ENCODE measurements at places on chromosomes 6 and 20.
A peak's percentile ranks its signal among the peaks of the same experiment; 100 is the strongest.

DNA sequence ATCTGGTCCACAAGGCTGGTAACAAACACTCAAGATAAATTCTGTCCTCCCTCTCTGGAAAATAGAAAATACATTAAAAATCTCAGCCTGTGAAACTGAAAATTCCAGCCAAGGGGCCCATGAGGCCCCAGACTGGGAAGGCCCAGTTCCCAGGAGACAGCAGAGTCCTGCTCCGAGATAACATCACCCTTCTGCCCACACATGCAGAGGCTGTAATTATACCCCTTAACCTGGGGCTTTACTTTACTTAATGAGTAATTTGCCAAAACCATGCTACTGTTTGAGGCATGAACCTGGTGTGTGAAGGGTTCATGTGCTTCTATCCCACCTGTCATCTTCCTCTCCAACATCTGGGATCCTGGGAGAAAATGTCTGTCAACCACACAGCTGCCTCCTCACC, 398.9 kb upstream of the SULF2 start:
- no peak overlapping the region for H3K27ac ChIP-seq
- H3K4me1 ChIP-seq, result peaks cover 4% of the 10 kb centered on the region
- H3K36me3 ChIP-seq, result no peaks in the 10 kb centered on the region
- no peaks in the 10 kb centered on the region for H3K27me3 ChIP-seq

GRCh38 chr6:134249759-134250602, 67.9 kb downstream of the SGK1 start:
- 0 out of 2 replicates have a peak, but pooled peaks cover 2% of the 10 kb centered on the region for H3K4me1 ChIP-seq
- H3K27me3 ChIP-seq, result no peaks in the 10 kb centered on the region
- peak overlapping the region; percentile 13 for H3K27ac ChIP-seq

- no peaks in the 10 kb centered on the region for H3K36me3 ChIP-seq
- no peaks in the 10 kb centered on the region for H3K4me1 ChIP-seq
- no peak overlapping the region for H3K27ac ChIP-seq
- no peak for DNase-seq
These were observed 54.8 kb downstream of the OPN5 start for GRCh38 chr6:47836639-47837038.

DNA sequence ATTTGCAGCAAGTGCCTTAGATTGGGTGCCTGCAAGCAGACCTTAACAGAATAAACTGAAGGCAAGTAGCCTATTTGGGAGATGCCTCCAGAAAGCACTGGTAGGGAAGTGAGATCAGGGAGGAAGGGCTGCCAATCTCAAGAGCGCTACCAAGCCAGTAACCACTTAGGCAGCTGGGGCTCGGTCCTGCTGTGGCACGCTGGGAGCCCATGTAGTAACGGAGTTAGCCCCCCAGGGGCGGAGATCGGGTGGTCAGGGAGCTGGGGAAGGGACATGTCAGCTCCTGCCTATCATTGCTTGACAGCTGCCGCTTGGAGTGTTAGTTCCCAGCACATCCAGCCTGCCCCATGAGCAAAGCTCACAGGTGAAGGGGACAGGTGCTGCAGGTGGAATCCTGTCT, 127.0 kb downstream of the CEBPB start:
- H3K27me3 ChIP-seq, result no peaks in the 10 kb centered on the region
- H3K27ac ChIP-seq, result no peak overlapping the region
- H3K4me3 ChIP-seq, result no peak overlapping the region

DNA sequence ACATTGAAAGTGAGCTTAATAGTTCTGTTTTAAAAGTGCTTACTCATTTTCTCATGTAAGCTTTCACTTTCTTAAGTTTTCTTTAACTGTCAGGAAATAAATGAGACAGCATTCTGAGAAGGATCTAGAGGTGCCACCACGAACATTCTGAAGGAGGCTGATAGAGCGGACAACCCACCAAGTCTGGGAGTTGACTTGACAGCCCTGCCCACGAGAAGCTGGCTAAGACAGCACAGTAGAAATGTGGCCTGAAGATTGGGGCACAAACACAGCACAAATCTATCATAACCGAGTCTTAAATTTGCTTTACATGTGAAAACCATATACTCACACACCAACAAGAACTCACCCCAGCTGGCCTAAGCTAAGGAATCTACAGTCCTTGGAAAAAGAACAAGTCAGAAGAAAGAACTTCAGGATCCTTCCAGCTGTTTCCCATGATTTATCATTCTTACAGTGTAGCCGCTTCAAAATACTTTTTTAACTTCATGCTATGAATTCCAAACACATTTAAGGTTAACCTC, 144.2 kb upstream of the TNFAIP3 start:
- no peak for DNase-seq
- H3K4me3 ChIP-seq, result no peak overlapping the region
- H3K27ac ChIP-seq, result no peak overlapping the region
- H3K36me3 ChIP-seq, result no peaks in the 10 kb centered on the region
- H3K4me1 ChIP-seq, result no peaks in the 10 kb centered on the region
- no peaks in the 10 kb centered on the region for H3K27me3 ChIP-seq

- no peaks in the 10 kb centered on the region for H3K36me3 ChIP-seq
- no peak overlapping the region for H3K4me3 ChIP-seq
- H3K4me1 ChIP-seq, result no peaks in the 10 kb centered on the region
- no peaks in the 10 kb centered on the region for H3K27me3 ChIP-seq
- no peak for DNase-seq
- H3K27ac ChIP-seq, result no peak overlapping the region
These were observed 403.4 kb downstream of the HDGFL1 start for GRCh38 chr6:22972771-22973170.

Measured in SK-N-SH (cell line).